NCI-H2107 (cell line): ENCODE measurements at places on chromosomes 2 and 18.

DNA sequence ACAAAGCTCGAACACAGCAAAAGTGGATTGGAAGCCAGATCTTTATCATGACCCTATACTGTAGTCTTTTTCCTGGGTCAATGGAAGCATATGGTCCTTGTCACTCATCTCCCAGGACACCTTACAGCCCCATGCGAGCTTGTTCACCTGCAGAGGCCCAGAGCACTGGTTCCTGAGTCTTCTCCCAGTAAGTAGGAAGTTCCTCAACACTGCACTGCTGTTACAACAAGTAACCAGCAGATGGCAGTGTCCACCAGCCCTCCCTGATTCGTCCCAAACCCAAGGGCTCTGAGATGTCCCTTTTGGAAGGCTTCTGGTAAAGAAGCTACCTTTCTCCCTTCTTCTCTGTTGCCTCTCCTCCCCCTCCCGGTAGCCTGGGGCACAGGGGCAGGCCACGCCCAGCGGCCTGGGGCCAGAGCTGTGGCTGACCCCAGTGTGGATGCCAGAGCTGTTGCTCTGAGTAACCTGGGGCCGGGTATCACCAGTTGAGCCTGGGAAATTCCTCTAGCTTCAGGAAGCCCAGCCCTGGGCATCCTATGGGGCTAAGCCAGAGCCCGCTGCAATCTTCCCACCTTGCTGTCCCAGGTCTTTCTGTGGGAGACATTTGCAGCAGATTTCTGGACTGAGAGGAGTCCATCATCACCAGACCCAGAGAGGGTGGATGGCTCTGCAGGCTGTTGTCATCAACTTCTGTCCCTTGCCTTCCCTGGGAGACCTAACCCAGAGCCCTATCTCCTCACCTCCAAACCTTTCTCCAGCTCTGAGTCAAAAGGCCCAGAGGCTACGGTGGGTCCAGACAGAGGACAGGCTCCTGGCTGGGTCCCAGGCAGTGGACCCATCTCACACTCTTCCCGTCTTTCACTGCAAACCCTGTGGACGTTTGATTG, 5.3 kb upstream of the GDF7 start:
- DNase-seq, result peak; percentile 13

- DNase-seq, result no peak
These were observed 55.2 kb downstream of the TTC21B start for GRCh38 chr2:165898381-165898780.

GRCh38 chr2:136929531-136929930, 164.2 kb downstream of the THSD7B start:
- DNase-seq, result no peak

GRCh38 chr2:181047829-181048228, 67.4 kb downstream of the UBE2E3 start:
- DNase-seq, result no peak

DNA sequence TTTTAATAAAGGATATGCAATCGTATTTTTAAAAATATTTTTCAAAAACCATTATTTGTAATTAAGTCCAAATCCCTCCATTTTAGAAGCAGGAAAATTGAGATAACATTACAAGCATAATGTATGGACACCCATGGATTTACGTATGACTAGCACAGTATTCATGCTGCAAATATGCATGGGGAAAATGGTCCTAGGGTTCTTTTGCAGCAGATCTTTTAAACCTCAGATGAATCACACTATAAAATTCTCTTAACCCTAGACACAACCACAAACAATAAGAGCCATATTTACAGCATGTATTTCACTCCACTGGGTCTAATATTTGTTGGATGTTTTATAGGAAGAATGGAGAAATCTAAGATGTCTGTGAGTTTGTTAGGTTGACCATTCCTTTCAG, 453.4 kb downstream of the TGIF1 start:
- DNase-seq, result no peak

DNA sequence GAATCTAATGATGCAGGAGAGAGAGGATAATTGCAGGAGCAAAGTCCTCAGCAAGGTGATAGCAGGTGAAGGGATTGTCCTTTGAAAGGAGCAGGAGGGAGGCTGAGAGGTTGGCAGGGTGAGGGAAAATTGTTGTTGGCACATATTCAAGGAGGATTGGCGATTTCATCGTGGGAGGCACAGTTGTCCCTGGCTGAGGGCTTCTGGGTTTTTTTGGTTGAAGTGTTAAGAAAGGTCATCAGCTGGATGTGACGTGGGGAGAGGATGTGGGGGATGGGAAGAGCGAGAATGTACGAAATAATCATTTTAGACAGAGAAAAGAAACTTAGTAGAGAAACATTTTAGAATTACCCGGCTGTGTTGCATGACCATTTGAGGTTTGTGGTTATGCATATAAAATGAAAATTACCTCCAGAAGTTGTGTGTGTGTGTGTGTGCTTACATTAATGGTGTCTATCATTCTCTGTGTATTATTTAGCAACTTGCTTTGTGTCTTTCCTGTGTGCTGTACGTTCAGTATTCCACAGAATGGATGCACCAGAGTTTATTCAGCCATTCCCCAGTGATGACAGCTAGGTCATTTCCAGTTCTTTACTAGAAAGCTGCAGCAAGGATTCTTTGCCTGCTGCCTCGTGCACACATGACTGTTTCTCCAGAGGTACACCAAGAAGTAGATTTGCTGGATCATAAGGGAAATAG, 67.6 kb downstream of the SDC1 start:
- no peak for DNase-seq

DNA sequence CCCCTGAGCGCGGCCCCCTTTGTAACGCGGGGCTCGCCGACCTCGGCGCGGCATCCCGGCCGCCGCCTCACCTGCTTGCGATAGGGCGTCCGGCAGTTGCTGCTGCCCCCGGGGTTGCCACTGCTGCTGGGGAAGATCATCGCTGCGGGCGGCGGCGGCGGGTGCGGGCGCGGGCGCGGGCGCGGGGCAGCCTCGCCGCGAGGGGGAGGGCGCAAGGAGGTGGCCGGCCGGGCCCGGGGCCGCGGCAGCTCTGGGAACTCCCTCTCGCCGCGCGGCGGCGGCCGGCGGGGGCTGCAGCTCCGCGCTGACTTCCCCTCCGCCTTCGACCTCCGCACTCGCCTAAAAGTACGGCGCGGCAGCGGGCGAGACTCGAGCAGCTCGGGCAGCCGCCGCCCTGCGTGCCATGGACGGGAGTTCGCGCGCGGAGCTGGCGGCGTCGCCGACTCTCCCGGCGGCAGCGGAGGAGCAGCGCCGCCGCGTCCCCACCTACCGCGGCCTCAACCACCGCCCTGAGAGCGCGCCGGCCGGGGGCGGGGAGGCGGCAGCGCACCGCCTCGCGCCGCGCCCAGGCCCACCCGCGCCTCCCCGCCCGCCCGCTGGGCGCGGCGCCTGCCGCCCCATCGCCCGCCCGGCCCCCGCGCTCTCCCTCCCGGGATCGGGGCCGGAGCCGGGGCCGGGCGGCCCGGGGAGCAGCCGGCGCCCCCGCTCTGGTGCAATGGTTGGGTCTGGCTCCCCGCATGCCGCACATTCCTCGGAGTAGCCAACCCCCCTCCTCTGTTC, 86.0 kb downstream of the RBMS1 start:
- DNase-seq, result no peak

- DNase-seq, result no peak
These were observed 170.5 kb upstream of the KCNJ3 start for GRCh38 chr2:154527962-154528361.

GRCh38 chr2:96142217-96143113, 2.8 kb downstream of the DUSP2 start:
- DNase-seq, result no peak
